ENCODE measurements at places on chromosomes 12 and 14. TPM values are rescaled to one million over a fixed set of nuclear protein-coding genes. Genes with fewer than 3 reads are reported as not detected.

DNA sequence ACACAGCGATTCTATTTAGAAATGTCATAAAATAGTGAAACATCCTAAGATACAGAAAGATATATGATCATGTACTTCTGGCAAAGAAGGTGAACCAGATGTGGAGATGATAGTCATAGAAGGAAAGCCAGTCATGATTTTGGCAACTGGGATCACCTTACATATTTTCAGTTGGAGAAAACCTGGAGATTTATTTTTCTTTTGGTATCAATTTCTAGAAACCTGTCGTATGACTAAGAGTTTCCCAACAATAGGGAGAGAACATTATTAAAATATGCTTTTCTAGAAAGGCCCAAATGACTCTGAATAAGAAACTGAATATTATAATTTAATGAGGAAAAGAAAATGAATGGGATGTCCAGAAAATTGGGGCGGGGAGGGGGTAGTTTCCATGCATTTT lies 396.4 kb downstream of the ZFP36L1 start:
- no peak for DNase-seq

- no peak for DNase-seq
These were observed 64.5 kb downstream of the MED13L start for GRCh38 chr12:116213014-116213413.

- no peak for DNase-seq
These were observed 496 bp upstream of the ISCU start for GRCh38 chr12:108561852-108562347.

DNA sequence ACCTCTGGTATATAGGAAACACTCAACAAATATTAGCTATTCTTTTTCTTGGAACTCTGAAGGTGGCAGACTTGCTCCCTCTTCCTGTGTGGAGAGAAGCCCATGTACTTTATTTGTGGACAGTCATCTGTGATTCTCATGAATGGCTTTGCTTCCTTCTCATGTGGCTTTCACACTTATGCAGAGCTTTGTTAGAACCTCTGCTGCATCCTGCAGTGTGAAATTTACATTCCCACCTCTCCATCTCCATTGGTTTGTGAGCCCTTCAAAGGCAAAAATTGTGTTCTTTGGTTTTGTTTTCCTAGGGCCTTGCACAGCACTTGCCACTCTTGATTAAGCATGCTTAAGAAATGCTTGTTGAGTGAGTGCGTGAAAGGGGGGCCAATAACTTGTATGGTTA lies 51.9 kb downstream of the BICD1 start:
- no peak for DNase-seq

GRCh38 chr12:99092100-99092851 lies 447.2 kb downstream of the APAF1 start:
- no peak for DNase-seq

DNA sequence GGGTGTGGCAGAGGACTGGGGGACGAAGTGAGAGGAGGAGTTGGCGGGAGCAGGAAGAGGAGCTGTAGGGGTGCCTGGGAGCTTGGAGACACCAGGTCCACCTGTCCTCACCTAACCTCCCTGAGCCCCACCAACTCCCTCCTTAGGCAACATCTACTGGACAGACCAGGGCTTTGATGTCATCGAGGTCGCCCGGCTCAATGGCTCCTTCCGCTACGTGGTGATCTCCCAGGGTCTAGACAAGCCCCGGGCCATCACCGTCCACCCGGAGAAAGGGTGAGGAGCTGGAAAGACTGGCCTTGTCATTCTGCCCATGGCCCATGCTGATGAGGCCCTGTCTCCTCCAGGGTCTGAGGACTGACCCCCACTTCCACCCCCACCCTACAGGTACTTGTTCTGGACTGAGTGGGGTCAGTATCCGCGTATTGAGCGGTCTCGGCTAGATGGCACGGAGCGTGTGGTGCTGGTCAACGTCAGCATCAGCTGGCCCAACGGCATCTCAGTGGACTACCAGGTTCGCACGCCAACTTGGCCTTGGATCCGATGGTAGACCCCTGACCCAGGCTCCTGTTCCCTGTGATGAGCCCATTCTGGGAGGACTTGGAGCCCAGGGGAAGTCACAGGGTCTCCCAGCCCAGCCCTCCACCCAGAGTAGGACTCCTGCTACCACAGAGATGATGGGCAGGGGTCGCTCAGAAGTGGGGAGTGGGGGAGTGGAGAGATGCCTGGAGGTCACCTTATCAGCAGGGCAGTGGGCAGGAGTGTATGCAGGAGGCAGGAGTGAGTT lies 32.5 kb upstream of the NXPH4 start:
- DNase-seq: no peak

The MYRFL gene
- total RNA-seq: 0.65 TPM

The NOC4L gene
- total RNA-seq: 8.4 TPM
